ENCODE measurements at places on chromosomes 7 and 10.
A peak's percentile ranks its signal among the peaks of the same experiment; 100 is the strongest.

- DNase-seq: peak; percentile 39
Measured at GRCh38 chr10:52466464-52466863, 152.4 kb downstream of the DKK1 start.

DNA sequence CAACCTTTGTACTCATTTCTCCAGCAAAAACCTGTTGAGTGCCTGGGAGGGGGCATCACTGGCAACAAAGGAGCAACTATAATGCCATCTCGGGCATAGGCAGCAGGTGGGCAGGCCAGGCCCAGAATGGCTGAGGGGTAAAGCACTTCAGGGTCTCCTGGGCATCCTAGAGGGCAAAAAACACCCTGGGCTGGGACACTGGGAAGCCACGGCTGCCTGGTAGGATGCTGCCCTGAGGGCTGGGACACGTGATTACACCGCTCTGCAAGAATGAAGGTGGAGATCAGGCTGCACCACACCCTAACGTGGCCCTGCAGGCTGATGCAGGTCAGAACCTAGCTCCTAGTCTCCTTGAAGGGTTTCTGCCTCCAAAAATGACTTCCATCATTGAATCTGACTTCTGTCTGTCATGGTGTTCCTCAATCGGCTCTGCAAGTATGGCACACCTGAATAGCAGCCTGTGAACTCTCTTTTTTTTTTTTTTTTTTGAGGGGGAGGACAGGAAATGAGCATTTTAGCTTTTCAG is 4.5 kb upstream of the TRAPPC14 start:
- no peak for DNase-seq

DNA sequence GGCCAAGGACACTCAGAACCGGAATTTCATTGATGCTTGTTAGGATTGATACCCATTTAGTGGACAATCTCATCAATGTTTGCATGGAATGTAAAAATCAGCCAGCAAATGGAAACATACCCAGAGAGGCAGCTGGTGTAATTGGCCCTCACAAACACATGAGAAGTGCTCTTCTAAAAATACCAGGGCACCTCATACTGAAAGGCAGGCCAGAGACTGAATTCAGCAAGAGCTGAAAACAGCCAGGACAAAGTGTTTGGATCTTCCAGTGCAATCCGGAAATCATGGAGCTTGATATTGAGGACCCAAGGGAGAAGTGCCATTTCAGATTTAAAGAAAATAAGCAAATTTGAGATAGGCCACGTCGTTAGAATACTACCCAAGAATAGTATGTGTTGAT is 498.6 kb downstream of the GALNT17 start:
- no peak for DNase-seq

DNA sequence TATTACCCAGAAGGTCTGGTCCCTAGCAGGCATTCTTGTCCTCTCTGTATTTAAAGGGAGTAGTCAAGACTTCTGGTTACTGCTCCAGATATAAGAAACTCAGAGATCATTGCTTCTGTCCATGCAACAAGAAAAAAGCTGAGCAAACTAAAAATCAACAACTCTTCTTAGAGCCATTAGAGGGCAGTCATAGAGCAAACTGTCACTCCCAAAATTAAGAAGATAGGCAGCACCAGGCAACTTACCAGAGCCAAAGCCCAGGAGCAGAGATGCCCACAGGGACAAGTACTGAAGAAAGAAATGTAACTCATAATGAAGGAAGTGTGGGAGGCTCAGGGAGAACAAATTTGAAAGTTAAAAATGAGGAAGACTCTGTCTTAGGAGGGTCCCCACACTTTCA is 472.9 kb upstream of the COBL start:
- no peak for DNase-seq

DNA sequence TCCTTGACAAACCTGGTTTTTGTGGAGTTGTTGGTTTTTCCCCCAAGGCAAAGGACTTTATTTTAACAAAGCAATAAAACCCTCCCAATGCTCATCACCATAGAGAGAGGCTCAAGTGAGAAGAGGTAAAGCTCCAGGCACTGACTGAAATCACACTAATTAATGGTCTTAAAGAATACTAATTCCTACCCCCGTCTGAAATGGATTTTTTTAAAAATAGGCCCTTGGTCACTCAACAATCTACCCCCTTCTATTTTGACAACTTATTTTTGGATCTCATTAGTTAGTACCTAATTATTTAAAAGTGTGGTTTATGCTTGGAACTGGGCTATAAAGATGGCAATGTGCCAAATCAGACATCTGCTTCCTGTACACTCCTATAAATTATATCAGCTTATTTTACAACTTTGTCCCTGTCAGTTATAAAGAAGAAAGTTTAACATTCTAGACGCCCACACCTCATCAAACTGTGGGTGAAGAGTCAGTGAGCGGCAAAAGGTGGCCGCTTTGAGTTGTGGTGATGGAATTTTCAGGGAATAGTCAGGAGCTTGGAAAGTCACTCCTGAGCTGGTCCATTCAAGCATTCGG is 10.6 kb downstream of the GLI3 start:
- DNase-seq: no peak

- DNase-seq: peak; percentile 66
Measured at GRCh38 chr10:76547352-76547972, 1090.1 kb downstream of the KCNMA1 start.

GRCh38 chr10:44065788-44066526 is 318.9 kb downstream of the CXCL12 start:
- no peak for DNase-seq

DNA sequence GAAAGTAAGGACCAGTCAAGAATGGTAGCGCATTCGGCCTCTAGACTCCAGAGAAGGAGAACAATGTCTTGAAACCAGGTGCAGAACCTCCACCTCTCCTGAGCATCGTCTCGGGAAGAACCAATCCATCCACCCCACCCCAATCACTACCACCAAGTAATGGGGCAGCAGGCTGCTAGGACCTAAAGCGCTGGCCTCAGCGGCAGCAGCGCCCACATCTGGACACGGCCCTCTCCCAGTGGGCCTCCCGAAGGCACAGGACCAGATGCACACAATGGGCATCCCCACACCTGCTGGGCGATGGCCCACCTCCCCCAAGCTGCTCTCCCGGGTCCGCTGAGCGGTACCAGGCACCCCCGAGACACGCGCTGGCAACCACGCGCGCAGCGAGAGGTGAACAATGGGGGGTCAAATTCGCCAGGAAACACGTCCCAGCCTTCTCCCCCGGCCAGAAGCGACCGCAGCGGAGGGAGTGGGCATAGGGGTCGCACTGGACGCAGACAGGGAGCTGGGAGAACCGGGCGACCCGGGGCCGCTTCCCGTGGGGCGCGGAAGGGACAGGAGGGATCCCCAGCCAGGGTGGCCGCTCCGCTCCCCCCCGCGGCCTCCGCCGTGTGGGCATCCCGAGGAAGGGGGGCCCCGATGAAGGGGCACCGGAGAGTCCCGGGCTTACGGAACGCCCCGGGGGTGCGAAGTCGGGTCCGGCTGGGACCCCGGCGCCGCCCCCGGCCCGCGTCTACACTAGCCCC is 506 bp downstream of the CTTNBP2 start:
- peak; percentile 7 for DNase-seq

DNA sequence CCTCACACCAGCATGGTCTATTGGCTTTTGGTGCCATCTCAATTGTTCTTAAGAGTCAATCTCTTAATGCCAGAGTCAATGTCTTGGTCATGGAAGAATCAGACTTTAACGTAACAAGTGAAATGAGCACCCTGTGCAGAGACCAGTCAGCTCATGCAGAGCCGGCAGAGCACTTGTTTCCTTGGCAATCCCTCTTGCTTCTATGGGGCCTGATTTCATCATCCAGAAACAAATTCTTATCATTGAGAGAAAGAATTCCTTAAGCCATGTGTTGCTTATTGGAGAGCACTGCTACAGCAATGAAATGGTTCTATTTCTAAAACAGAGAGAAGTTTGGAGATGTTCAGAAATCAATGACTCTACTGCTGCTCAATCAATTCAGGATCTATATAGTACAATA is 212.8 kb downstream of the IPMK start:
- no peak for DNase-seq

GRCh38 chr7:148909568-148909967 is 25.5 kb upstream of the EZH2 start:
- no peak for DNase-seq

All from fibroblast of gingiva (primary cell).